NCI-H446 treated with DMSO at 0.1 percent for 48 hours (cell line): ENCODE measurements at places on chromosomes 12 and 14.

DNA sequence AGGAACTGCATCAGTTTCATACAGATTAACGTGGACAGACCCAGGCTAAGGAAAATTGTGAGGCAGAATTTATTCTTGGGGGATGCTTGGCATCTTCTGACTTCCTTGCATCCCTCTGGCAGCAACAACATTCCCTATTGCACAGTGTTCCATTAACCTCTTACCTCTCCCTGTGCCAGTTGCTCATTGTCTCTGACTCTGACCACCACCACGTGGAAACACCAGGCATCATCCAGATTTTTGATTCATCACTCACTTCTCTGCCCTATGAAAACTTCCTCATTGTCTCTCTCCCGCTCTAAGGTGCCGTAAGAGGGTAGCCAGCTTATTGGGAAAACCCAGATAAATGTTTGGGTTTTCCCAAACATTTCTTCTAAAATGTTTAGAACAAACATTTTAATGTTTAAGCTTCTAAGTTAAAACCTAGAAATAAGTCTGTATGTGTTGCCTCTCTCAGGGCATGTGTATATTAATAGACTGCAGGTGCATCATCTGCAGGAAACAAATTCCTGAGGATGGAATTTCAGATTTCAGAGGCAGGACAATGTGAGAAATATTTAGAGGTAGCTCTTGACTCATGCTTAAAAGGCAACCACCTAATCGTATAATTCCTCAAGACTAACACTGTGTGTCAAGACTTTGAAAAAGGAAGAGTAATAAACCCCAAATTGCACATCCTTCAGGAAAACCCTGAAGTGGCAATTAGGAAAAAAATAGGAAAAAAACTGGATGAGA is 64.5 kb upstream of the SLC35F4 start:
- no peak for DNase-seq

DNA sequence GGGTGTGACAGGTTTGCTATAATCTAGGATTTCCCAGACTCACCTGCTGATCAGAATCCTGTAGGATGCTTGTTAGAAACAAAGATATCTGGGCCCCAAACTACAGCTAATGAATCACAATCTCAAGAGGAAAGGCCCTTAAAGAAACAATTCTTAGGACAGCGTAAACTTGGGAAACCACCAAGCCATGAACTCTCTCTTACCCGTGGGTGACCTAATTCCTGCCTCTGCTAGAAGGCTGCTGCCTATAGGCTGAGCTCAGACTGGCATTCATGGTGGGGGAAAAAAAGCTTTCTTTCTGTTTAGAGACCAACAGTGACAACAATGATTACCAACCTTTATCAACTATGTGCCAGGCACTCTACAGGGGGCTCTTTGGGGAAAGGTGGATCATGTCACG is 213.9 kb upstream of the FKBP4 start:
- DNase-seq: no peak

- no peak for DNase-seq
These were observed 6.4 kb downstream of the GOLGA5 start for GRCh38 chr14:92800525-92800924.

DNA sequence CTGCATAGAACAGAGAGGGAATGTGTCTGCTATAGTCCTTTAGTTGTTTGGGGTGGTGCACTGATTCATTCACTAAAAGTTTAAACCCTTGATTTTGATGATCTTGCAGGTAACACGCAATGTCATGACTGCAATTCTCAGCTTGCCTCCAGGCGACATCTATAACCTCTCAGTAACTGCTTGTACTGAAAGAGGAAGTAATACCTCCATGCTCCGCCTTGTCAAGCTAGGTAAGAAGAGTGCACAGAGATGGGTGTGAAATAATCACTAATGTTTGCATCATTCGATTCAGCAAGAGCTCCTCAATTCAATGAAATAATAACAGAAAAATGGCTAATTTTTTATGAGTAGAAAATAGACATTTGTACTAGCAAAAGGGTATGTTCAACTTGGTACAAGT is 203.7 kb downstream of the PTPRO start:
- DNase-seq: no peak

DNA sequence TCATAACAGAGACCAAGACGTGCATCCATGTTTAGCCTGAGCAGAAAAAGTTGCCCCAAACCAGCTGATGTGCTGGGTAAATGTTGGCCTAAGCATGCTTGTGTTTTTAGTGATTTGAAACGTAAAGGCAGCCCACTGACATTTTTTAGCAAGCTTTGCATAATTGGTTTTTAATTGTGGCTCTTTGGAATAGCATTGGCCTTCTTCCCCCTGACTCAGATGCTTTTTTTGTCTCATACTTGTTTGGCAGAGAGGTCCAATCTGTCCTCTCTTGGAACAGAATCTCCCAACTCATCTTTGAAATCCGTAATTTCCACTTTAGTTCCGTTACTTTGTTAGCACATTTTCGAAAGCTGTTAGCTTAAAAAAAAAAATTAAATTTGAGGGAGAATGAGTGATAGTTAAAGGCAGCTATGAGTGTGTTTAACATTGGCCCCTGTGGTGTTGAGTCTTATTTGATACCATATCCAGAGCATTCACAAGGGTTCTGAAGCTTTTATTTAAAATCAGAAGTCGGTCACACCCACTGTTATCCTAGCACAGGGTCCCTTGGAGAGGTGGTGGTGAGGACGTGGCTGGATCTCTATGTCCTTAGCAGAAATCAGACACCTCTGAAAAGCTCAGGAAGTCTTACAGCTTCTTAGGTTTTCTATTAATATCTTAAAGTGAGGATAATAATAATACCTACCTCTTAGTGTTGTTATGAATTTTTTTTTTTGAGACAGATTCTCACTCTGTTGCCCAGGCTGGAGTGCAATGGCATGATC is 15.6 kb downstream of the JDP2 start:
- no peak for DNase-seq
